ENCODE measurements at places on chromosomes 3 and 15. TPM values are rescaled to one million over a fixed set of nuclear protein-coding genes. Genes with fewer than 3 reads are reported as not detected.
A peak's percentile ranks its signal among the peaks of the same experiment; 100 is the strongest.

Gene FETUB
- total RNA-seq = not detected

Gene KNL1
- 1.2 TPM for total RNA-seq

GRCh38 chr15:35557544-35557943 lies 11.6 kb upstream of the DPH6 start:
- H3K27me3 ChIP-seq = no peaks in the 10 kb centered on the region
- H3K36me3 ChIP-seq = no peaks in the 10 kb centered on the region
- peaks cover 6% of the 10 kb centered on the region for H3K4me1 ChIP-seq
- DNase-seq = no peak

DNA sequence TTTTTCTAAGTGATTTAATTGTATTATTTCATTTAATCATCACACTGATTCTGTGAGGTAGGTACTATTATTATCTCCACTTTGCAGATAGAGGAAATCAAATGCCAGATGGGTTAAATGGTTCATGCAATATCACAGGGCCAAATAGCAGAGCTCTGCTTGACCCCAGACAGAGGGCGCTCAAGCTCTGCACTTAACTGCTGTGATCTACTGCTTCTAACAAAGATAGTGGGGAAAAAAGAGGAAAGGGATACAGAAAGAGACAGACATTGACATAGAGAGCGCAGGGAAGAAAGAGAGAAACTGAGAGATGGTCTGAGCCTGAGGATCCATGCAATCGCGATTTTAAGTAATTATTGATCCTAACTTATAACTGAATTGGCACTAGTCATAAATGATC lies 279.1 kb upstream of the THRB start:
- peak; percentile 41 for DNase-seq
- H3K27me3 ChIP-seq = no peaks in the 10 kb centered on the region
- H3K27ac ChIP-seq = no peak overlapping the region
- H3K36me3 ChIP-seq = no peaks in the 10 kb centered on the region
- no peak overlapping the region for H3K4me3 ChIP-seq

- no peak for DNase-seq
- no peaks in the 10 kb centered on the region for H3K27me3 ChIP-seq
- H3K4me1 ChIP-seq = no peaks in the 10 kb centered on the region
These were observed 3.8 kb upstream of the SLCO3A1 start for GRCh38 chr15:91849749-91850161.

Data from heart right ventricle (tissue), 16 donors.